ENCODE measurements at places on chromosomes 2 and 18.

DNA sequence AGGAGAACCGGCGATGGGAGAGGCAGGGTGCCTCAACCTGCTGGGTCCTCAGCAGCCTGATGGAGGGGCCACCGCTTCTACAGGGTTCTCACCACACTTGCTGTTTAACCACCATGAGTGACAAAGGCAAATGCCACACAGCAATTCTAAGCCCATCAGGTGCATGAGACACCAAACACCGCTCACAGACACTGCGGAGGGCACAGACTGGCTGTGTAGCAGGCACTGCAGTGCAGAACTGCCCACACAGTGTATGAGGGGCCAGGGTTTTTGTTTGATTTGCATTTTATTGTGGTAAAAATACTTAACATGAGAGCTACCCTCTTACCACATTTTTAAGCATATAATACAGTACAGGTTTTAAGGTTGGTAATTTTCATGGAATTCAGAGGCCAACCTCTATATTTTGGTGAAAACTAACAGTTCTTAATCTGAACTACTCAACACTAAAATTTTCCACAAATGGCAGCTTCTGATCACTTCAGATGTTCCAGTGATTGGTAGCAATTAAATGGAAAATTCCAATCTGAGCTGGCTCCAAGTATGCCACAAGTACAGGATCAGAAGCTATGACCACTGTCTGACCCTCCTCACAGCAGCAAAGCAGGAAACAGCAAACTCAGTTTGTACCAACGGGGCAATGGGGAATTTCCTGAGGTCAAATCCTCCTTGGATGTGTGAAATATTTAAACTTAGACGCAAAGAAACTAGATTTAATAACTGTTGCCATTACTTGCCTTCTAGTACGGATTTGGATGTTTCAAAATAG is 67.7 kb downstream of the FAM210A start:
- DNase-seq = no peak

DNA sequence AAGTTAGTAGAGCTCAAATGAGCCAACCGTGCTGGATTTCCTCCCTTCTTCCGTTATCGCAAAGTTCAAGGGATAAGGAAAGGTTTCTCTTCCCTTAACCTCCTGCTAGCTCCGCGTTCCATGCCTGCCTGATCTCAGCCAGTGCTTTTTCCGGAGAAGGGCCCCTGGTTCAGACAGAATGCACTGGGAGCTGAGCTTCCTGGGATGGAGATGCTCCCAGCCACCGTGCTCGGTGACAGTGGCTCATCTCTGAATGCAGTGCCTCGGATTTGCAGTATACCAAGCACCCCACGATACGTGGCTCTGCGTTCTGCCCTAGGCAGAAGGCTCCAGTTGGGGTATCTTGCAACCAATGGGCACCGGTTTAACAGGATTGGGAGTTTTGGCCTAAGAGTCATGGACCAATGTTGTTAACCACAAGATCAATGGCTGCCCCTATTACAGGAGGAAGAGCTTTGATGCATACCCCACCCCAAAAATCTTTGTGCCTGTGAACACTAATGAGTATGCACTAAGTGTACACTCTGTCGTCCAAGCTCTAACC is 876 bp downstream of the CNTNAP5 start:
- DNase-seq = no peak

- DNase-seq = peak; percentile 67
Observed at GRCh38 chr18:34976899-34977837, 64.0 kb upstream of the MAPRE2 start.

DNA sequence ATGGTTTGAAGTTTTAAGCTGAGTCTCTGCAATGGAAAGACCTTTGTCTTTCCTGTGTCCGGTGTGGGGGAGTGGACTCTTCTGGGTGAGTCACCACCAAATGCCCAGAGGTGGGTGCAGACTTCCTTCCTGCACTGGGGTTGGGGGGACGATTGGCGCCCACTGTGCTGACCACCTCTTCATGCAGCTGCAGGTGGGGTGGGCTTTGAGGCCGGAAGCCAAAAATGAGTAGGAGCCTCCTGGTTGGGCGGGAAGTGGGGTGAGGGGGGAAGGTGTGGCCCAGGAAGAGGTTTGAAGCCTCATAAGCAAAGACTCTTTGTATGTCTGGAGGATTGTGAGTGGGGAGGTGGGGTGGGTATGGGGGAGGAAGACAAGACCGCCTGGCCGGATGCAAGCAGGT is 27.6 kb downstream of the PAX8 start:
- DNase-seq = no peak

DNA sequence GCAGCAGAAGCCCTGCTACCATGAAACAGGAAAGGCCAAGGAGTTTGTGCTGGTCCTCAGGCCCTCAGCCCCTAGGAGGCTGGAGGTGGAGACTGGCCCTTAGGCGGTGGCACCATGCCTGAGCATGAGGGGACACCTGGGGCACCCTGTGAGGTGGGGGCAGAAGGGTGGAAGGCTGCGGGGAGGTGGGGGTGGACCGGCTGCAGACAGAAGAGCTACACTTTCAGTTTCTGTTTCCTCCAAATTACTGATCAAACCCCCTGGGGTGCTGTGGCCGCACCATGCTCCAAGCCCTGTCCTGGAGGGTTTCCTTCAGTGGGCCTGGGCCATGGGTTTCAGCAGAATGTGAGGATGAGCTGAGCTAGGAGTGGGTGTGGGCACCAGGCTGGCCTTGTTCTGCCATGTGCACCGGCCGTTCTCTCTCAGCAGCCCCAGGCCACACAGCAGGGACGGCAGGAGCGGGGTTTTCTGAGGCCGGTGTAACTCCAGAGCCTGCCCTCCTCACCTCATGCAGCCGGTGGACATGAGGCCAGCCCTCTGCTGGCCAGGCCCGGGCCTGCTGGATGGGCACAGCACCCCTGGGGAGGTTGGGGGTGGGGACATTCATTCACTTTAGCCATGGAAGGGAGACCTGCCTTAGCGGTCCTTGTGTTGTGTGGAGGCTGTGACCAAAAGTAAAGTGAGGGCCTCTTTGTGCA is 51.5 kb downstream of the PLEKHB2 start:
- no peak for DNase-seq

DNA sequence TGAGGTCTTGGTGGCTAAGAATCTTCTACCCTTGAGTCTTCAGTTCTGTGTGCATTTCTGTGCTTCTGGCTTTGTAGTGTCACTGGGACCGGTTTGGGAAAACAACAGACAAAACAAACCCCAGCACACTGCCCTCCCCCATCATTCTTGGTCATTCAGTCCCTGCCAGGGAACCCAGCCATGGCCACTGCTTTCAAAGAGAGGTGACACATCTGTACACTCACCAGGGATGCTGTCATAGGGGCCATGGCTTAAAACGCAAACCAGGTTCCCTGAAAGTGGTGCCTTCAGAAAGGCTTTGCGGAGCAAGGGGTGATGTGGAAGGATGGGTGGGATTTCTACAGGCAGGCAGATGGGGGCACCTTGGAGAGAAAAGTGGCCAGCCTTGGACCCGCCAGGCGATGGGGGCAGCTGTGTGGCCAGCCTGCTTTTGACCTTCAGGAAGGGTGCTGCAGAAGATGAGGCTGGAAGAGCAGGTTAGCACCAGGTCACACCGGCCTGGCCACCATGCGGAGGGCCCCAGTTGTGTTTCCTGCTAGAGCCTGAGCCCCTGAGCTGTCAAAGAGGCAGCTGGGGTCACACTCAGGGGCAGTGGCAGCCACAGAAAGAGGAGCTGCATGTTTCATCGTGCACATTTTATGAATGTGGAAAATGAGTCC is 101.3 kb downstream of the INHBB start:
- no peak for DNase-seq

- DNase-seq = no peak
Observed at GRCh38 chr2:123670286-123670685, 354.8 kb upstream of the CNTNAP5 start.

GRCh38 chr18:79852561-79853302 is 55.0 kb downstream of the KCNG2 start:
- DNase-seq = no peak

DNA sequence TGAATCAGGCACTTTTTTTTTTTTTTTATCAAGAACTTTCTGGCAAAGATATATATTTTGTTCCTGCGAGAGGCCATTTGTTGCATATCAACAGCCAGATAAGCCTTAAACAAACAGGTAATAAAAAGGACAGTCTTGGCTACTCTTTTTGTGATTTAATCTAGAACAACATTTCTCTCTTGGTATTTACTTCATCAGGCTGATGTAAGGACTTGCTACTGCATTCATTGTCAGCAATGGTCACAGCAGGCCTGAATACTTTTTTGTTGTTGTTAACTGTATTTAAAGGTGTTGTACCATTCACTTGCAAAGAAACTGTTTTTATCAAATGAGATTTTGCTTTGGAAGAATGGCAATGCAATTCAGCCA is 683.8 kb downstream of the IRS1 start:
- DNase-seq = no peak

DNA sequence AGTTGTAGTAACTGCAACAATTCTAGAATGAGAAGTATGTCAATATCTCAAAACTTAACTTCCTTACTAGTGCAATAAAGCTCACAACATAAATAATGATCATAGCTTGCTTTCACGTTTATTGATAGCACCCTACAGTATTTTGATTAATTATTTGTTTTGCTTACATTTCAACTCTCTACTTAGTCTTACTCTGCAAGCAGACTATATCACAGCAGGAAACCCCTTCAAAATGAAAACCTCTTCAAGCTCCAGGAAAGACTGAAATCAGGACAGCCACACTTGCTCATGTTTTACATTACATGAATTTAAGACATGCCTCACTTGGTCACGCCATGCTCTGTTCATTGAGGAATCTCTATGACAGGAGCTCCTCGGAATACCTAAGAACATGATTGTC is 3.3 kb downstream of the OLA1 start:
- no peak for DNase-seq

DNA sequence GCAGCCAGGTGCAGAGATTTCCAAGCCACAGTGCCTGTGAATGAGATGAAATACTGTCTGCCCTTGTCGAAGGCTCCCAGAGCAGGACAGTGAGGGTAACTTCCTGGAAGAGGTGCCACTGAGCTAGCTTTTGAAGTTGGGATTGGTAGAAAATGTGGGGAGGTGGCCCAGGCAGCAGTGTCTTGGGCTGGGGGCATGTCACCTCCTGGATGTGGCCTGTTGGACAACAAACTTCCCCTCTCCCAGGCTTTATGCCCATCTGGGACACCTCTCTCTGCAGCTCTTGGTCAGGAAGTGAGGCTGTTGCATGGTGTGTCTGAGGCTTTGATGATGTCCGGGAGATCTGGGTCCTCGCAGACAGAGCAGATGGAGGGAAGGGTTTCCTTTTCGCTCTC is 151.4 kb downstream of the DYSF start:
- no peak for DNase-seq

DNA sequence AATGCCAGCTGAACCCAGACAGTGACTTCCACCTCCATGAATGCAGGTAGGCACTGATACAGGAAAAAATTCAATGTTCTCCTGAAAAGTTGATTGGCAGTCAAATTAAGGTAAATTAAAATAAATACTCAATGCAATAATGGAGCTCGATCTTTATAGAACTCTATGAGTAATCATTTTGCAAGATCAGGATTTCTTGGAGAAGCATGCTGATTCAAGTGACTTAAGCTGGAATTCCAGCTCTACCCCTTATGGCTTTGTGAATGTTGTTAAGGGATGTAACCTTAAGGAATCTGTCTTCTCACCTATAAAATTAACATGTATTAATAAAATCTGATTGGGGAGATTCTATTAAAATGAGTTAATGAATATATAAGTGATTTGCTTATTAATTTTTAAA is 145.1 kb downstream of the QPCT start:
- no peak for DNase-seq

DNA sequence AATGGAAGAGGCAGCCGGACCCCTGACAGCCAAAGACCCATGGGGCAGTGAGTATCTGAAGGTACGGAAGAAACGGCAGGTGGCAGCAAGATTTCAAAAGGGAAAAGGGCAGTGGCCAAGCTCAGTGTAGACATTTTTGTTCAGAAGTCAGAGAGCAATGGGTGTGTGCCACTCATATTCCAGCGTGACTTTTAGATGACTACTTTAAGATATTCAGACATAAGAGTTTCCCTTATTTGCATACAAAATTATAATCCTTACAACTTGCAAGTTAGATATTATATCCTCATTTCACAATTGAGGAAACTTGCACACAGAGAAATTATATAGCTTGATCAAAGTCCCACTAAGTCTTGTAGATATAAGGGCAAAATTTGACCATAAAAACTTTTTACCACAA is 60.7 kb upstream of the CYTIP start:
- no peak for DNase-seq

DNA sequence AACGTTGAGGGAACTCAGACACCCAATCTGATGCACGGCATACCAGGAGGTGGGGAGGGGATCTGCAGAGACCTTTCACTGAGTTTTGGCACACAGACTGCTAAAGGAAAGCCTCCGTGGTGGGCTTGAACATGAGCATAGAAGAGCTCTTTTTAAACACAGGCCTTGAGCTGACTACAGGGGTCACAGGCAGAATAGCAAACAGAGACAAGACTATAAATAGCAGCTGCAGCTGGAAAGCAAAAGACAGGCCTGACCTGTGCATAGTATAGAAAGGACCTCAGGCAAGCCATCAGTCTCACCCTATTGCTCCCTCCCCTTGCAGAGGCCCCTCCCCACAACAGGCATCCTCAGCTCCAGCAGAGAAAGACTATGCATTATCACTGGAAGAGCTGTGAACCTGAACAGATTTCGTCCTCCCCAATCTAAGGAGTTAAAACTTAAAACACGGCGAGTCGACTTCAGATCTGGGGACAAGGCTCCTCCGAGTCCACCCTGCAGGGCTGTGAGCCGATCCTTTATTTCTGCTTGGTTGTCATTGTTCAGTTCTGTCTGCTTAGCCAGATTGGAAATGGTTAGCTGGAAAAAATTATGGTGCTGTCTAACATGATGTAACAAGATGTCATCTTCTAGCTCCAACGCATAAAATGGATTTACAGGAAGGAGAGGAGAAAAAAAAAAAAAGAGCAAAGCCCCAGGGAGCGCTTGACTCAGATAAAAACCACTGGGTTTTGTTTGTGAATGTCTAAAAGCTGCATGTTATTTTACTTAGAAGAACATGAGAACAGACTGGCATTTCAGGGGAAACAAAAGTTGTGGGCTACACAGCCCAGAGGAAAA is 25.2 kb upstream of the LCLAT1 start:
- no peak for DNase-seq

GRCh38 chr2:45874344-45874743 is 222.9 kb downstream of the PRKCE start:
- DNase-seq = no peak

- DNase-seq = no peak
Observed at GRCh38 chr2:138271467-138271866, 230.1 kb upstream of the SPOPL start.

- no peak for DNase-seq
Observed at GRCh38 chr2:99880148-99880963, 262.0 kb downstream of the AFF3 start.

- DNase-seq = no peak
Observed at GRCh38 chr2:146305164-146305563, 1539.7 kb upstream of the ACVR2A start.

DNA sequence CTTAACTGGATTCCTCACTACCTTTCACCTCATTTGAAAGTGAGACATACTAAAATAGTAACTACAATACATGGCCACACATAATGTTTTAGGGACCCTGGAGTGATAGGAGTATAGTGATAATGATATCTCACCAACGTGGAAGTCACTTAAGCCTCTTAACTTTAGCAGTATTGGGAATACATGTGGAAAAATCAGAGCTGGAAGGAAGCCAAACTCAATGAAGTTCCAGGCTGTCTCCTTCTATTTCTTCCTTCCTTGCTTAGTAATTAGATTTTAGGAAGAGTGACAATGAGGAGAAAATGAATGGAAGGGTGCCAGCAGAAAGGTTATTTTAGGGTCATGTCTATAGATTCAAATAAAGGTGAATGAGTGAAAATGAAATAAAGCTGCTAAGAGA is 387.3 kb downstream of the PLCL1 start:
- DNase-seq = no peak
